ENCODE measurements at places on chromosomes 11 and 22.

- H3K36me3 ChIP-seq: no peaks in the 10 kb centered on the region
- no peak overlapping the region for H3K27ac ChIP-seq
- DNase-seq: no peak
- no peaks in the 10 kb centered on the region for H3K4me1 ChIP-seq
- no peak overlapping the region for H3K4me3 ChIP-seq
These were observed 69.9 kb downstream of the FZD4 start for GRCh38 chr11:86885311-86885710.

- H3K4me1 ChIP-seq: no peaks in the 10 kb centered on the region
- H3K36me3 ChIP-seq: no peaks in the 10 kb centered on the region
- H3K27ac ChIP-seq: no peak overlapping the region
- H3K4me3 ChIP-seq: no peak overlapping the region
- DNase-seq: no peak
- no peaks in the 10 kb centered on the region for H3K27me3 ChIP-seq
These were observed 48.1 kb upstream of the B3GAT1 start for GRCh38 chr11:134460062-134460561.

- H3K27ac ChIP-seq: no peak overlapping the region
- no peaks in the 10 kb centered on the region for H3K27me3 ChIP-seq
- H3K4me1 ChIP-seq: no peaks in the 10 kb centered on the region
- no peak overlapping the region for H3K4me3 ChIP-seq
- H3K36me3 ChIP-seq: no peaks in the 10 kb centered on the region
These were observed 34.3 kb downstream of the DBX1 start for GRCh38 chr11:20125927-20126326.

DNA sequence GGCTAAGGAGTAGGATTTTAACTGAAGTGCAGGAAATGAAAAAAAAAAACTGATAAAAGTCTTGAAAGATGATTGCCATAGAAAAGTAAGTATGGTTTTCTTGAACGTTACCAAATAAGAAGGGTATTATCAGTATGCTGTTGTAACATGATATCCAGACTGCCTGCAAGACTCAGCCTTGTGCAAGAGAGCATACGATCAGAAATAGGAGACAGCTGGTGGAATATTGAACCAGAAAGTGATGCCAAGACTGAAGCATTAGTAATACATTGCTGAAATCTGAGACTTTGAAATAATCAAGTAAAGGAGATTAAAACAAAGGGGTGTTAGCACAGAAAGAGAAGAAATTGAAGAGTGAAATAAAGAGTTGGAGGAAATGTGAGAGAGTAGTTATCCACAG lies 452.7 kb upstream of the CNTN5 start:
- DNase-seq: no peak
- no peak overlapping the region for H3K4me3 ChIP-seq
- no peaks in the 10 kb centered on the region for H3K4me1 ChIP-seq
- no peak overlapping the region for H3K27ac ChIP-seq
- no peaks in the 10 kb centered on the region for H3K27me3 ChIP-seq
- no peaks in the 10 kb centered on the region for H3K36me3 ChIP-seq

DNA sequence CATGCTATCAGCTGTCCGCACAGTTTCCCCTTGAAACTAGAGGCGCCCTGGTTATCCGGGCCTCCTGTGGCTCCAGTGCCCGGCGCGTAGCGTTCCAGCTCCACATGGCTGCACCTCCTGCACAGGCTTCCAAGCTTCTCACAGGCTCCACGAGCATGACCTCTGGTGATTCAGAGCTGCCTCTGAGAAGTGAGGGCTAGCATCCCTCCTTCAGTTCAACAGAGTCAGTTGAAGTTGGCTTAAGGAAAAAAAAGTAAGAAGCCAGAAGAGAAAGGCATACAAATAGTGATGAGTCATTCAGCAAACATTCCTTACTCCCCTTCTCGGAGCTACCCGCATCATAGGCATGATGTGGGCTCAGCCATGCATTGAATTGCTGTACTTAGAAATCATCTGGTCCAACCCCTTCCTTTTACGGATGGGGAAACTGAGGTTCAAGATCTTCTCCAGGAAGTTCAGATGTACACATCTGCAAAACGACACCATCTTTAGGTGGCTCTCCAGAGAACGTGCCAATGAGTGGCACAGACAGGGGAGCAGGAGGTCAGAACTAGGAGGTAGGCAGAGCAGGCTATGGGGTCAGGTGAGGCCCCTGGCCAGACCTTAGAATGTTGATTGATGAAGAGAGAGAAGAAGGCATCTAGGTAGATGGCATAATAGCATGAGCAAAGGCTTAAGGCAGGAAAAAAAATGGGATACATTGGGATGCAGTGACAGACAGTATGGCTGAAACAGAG lies 216.3 kb upstream of the TBCEL start:
- no peak for DNase-seq
- H3K27me3 ChIP-seq: no peaks in the 10 kb centered on the region
- H3K27ac ChIP-seq: no peak overlapping the region
- H3K36me3 ChIP-seq: no peaks in the 10 kb centered on the region
- no peak overlapping the region for H3K4me3 ChIP-seq

GRCh38 chr11:67120881-67121710 lies 2.0 kb downstream of the KDM2A start:
- H3K4me3 ChIP-seq: peak overlapping the region; percentile 89
- no peak for DNase-seq
- no peaks in the 10 kb centered on the region for H3K27me3 ChIP-seq
- H3K36me3 ChIP-seq: no peaks in the 10 kb centered on the region
- peaks cover 2% of the 10 kb centered on the region for H3K4me1 ChIP-seq
- no peak overlapping the region for H3K27ac ChIP-seq

DNA sequence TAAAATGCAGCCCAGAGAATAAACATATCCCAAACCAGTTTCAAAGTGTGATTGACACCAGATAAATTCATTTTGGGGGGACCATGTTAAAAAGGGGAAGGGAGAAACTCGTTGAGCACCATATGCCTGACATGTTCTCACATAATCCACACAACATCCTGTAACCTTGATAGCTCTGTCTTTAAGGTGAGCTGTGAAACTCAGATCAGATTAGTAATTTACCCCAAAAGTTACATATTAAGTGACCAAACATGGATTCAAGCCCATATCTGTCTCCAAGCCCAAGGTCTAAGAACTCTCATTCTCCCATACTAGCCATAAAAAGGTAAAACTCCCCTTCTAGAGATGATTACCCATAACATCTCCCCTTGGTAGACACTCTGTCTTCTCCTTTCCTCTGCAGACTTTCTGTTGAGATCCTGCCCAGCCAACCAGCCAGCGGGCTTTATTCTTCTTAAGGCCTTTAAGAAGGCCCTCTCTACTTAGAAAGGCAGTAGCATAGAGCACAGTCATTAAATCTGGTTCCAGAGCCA lies 150.7 kb downstream of the CCDC34 start:
- no peak overlapping the region for H3K27ac ChIP-seq
- H3K36me3 ChIP-seq: no peaks in the 10 kb centered on the region
- H3K4me3 ChIP-seq: no peak overlapping the region

- H3K27ac ChIP-seq: no peak overlapping the region
- peaks cover 5% of the 10 kb centered on the region for H3K4me1 ChIP-seq
- no peaks in the 10 kb centered on the region for H3K36me3 ChIP-seq
- H3K4me3 ChIP-seq: no peak overlapping the region
- no peaks in the 10 kb centered on the region for H3K27me3 ChIP-seq
These were observed 108.2 kb downstream of the SLC36A4 start for GRCh38 chr11:93089474-93090102.

DNA sequence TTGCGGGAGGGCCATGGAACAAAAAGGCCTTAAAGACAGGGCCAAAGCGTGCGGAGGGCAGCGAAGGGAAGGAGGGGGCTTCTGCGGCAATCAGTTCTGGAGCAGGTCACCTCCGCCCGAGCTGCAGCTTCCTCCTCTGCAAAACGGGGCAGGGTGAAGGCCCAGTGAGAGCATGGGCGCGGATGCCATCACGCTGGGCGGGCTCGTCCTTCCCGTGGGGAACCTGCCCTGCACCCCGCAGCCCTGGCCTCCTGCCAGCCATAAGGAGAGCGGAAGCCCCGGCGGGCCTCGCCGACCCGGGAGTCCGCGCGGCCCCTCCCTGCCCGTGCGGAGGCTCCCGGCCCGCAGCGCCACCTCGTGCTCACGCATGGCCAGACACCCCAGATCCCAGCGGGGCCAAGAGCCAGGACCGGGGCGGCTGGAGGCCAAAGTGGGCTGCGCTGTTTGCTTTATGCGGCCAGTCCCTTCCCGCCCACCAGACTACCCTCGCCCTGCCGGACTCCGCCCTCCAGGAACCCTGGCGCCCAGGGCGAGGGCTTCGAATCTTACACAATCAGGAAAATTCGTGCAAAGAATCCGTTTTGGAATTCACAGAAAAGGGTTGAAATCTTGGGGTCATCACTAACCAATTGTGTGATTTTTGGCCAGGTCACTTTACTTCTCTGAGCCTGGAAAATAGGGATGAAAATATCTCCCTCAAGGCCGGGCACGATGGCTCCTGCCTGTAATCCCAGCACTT lies 16.1 kb downstream of the TSKU start:
- 0 out of 2 replicates have a peak, but pooled peaks cover under 1% of the 10 kb centered on the region for H3K4me1 ChIP-seq
- no peak overlapping the region for H3K27ac ChIP-seq
- peak; percentile 76 for DNase-seq
- H3K36me3 ChIP-seq: peaks cover 13% of the 10 kb centered on the region
- H3K4me3 ChIP-seq: peak overlapping the region; percentile 1

GRCh38 chr11:14645015-14645912 lies 1.7 kb downstream of the PDE3B start:
- no peak for DNase-seq
- peak overlapping the region; percentile 53 for H3K4me3 ChIP-seq
- H3K27me3 ChIP-seq: peaks cover 4% of the 10 kb centered on the region
- H3K36me3 ChIP-seq: no peaks in the 10 kb centered on the region
- H3K4me1 ChIP-seq: no peaks in the 10 kb centered on the region

DNA sequence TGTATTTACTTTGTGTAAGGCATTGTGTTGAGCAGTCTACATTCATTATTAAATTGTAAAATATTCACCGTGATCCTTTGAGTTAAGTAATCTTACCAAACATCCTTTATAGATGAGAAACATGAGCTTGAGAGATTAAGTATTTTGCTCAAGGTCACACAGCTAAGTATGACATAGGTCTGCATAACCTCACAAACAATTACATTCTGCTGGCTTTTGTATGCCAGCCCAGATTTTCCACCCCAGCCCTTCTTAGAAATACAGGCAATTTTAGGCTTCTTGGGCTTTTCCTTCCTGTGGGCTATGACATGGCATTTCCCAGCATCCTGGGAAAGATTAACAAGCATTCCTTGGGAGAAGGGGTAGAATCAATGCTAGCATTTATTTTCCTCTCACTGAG lies 357.3 kb downstream of the NELL1 start:
- no peaks in the 10 kb centered on the region for H3K4me1 ChIP-seq
- no peaks in the 10 kb centered on the region for H3K27me3 ChIP-seq
- H3K4me3 ChIP-seq: no peak overlapping the region

DNA sequence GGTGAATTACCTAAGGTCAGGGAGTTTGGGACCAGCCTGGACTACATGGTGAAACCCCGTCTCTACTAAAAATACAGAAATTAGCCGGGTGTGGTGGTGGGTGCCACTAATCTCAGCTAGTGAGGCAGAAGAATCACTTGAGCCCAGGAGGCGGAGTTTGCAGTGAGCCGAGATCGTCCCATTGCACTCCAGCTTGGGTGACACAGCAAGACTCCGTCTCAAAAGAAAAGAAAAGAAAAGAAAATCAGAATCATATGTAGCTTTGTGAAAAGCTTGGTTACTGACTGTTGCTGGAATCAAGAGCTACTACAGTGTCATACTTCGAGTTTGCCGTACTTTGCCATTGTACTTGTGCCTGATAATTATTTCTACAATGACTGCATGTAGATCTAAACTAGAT lies 4.2 kb upstream of the TMEM135 start:
- H3K27me3 ChIP-seq: no peaks in the 10 kb centered on the region
- 0 out of 2 replicates have a peak, but pooled peaks cover 1% of the 10 kb centered on the region for H3K4me1 ChIP-seq

- H3K27ac ChIP-seq: no peak overlapping the region
- H3K4me3 ChIP-seq: no peak overlapping the region
These were observed 72.3 kb downstream of the ADM start for GRCh38 chr11:10377183-10377582.

DNA sequence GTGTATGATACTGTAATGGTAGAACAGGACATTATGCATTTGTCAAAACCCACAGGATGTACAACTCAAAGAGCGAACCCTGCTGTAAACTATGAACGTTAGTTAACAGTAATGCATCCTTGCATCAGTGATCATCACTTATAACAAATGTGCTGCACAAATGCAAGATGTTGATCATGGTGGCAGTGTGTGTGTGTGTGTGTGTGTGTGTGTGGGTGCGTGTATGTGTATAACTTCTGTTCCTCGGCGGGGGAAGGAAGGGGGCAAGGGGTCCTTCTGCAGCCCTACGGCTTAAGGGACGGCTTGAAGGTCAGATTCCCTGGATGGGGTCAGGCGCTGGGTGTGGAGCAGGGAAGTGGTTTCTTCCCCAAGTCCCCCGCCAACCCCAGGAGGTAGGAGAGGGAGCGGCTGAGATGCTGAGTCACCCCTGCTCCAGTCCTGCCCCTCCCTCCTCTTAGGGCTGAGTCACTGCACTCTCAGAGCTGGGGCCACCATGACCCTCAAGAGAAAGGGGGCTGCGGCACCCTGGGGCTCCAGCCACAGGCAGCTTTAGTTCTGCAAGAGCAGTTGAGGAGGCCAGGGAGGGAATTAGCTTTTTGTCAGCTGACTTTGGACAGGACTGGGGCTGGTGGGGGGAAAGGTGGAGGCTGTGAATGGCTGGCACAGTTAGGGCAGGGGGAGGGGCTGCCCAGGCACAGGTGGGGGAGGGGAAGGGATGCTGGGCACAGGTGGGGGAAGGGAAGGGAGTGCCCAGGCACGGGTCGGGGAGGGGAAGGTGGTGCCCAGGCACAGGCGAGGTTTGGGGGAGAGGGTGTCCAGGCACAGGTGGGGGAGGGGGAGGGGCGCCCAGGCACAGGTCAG lies 8.8 kb upstream of the CTSD start:
- no peaks in the 10 kb centered on the region for H3K36me3 ChIP-seq
- H3K4me3 ChIP-seq: no peak overlapping the region
- no peaks in the 10 kb centered on the region for H3K27me3 ChIP-seq
- no peak for DNase-seq
- H3K4me1 ChIP-seq: peaks cover 7% of the 10 kb centered on the region
- no peak overlapping the region for H3K27ac ChIP-seq

DNA sequence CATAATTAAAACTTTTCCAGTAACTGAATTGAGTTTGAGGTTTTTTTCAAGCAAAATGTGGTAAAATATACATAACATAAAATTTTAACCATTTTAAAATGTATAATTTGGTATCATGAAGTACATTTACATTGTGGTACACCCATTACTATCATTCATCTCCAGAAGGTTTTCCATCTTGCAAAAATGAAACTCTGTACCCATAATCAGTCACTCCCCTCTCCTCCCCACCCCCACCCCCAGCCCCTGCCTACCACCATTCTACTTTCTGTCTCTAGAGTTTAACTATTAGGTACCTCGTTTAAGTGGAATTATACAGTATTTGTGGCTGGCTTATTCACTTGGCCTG lies 63.7 kb downstream of the MICAL2 start:
- H3K4me3 ChIP-seq: no peak overlapping the region
- H3K27me3 ChIP-seq: no peaks in the 10 kb centered on the region
- H3K27ac ChIP-seq: no peak overlapping the region
- H3K4me1 ChIP-seq: no peaks in the 10 kb centered on the region
